ENCODE measurements at places on chromosomes 1 and 21.

DNA sequence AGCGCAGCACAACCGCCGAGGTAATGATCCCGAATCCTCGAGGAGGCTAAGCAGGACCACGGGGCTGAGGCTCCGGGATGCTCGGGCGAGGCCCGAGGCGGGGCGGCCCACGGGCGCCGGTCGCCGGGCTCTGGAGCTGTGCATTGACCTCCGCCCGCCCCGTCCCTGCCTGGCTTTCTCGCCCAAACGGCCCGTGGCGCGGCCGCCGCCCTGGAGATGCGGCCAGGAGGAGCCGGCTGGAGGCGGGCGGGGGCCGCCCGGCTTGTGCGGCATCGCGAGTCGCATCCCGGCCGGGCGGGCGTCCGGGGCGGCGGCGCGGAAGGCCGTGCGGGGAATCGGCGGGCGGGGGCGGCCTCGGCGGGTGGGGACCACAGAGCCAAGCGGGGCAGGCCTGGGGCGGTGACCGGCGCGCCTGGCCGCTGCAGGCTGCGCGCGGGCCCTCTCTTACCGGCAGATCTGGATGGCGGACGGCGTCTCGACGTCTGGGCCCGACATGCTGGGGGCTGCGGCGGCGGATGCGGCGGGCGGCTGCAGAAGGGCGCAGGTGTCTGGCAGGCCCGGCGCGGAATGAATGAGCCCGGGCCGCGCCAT is 663 bp downstream of the ACOT7 start:
- DNase-seq = no peak

- no peak for DNase-seq
Observed at GRCh38 chr1:167529829-167530474, 11.6 kb upstream of the CD247 start.

DNA sequence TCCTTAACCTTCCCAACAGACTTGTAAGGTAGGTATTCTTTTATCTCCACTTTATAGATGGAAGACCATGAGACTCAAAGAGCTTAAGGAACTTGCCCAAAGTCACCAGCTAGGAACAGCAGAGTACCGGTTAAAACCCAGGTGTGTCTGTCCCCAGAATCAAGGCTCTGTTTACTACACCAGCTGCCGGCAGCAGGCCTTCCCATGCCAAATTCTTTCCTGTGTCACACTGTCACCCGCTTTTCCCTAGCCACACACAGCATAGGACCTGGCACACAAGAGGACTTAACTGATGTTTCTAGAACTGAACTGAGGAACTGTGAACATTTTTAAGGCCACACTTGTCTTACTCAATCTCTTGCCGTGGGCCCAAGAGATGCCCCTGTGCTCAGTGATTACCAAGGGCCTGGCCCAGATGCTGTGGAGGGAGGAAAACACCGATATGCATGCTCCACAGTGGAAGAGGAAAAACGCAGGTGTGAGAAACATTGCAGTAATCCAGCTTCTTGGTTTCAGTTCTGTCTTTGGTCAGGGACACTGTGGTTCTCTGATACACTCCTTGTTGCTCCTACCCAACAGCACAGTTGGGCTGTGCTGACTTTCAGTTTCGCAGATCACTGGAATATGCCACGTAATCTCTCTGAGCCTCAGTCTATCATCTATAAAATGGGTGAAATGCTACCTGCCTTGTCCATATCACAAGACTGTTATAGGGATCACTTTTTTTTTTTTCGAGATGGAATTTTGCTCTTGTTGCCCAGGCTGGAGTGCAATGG is 13.9 kb upstream of the LY9 start:
- DNase-seq = no peak

- DNase-seq = no peak
Observed at GRCh38 chr1:18974005-18974404, 17.5 kb upstream of the IFFO2 start.

- no peak for DNase-seq
Observed at GRCh38 chr21:34589511-34590282, 25.2 kb downstream of the RCAN1 start.

DNA sequence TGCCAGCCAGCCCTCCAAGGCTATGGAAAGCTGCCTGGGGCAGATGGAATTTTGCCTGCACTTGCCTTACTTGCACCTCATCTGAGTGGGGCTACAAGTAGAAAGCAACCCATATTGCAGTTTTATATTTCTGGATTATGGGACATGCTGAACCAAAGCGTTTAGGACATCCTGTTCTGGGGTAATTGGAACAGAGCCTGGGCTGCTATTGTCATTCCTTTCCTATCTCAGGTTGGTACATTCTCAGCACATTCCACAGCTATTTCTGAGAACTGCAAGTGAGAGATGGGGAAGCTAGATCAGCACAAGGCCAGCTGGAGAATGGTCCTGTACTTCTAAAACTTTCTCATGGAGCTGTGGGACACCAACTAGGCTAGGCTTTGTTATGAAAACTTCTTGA is 713.8 kb downstream of the KCNT2 start:
- DNase-seq = no peak

GRCh38 chr1:42891465-42892138 is 45.2 kb downstream of the ZNF691 start:
- no peak for DNase-seq

DNA sequence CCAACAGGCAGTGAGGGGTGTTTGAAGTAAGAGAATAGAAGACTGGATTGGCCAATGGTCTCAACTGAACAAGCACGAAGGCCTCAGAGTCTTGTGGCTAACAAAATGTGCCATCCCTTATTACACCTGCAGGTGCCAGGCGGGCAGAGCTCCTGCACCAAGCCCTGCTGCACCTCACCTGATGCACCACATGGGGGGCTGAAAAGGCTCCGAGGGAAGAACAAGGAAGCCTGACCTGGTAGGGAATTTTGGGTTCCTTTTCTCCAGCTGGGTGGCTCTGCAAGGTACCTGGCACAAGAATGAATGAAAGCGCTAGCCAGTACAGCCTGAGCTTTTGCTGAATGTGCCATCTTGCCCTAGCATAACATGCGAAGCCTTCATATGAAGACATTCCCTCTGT is 9.7 kb downstream of the HSD3B1 start:
- no peak for DNase-seq

GRCh38 chr1:100145116-100145515 is 12.2 kb downstream of the TRMT13 start:
- DNase-seq = no peak

- DNase-seq = no peak
Observed at GRCh38 chr21:46424621-46425020, 34.1 kb upstream of the DIP2A start.

DNA sequence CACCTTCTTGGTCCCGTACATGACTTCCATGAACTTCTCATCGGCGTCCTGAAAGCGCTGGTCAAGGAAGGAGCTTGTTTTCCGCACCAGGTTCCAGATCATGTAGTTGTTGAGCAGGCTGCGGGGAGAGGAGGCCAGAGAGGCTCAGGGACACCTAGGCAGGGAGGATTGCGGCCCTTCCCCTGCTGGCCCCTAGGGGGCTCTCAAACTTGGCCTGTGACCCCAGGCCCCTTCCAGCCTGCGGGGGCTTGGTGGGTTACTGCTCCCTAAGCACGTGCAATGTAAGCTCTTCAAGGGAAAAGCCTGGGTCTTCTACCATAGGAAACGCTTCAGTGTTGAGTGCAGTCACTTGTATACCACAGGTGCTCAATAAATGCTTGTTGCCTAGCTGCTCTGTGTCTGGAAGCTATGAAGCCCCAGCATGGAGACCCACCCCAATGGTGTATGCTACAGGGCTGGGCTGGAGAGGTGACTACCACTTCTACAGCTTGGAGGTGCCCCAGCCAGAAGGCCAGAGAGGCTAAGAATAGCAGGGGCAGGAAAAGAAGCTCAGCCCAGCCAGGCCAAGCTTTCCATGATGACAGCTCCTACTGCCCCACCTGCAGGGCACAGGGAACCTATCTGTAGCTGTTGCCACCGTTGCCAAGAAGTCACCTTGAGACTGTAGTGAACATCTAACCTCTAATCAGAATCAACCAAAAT is 45.1 kb downstream of the ECE1 start:
- no peak for DNase-seq

- DNase-seq = no peak
Observed at GRCh38 chr1:31733389-31734219, 29.8 kb upstream of the COL16A1 start.

- DNase-seq = no peak
Observed at GRCh38 chr1:109351457-109351856, 44.6 kb upstream of the MYBPHL start.

- no peak for DNase-seq
Observed at GRCh38 chr1:190170321-190170720, 307.3 kb downstream of the BRINP3 start.

DNA sequence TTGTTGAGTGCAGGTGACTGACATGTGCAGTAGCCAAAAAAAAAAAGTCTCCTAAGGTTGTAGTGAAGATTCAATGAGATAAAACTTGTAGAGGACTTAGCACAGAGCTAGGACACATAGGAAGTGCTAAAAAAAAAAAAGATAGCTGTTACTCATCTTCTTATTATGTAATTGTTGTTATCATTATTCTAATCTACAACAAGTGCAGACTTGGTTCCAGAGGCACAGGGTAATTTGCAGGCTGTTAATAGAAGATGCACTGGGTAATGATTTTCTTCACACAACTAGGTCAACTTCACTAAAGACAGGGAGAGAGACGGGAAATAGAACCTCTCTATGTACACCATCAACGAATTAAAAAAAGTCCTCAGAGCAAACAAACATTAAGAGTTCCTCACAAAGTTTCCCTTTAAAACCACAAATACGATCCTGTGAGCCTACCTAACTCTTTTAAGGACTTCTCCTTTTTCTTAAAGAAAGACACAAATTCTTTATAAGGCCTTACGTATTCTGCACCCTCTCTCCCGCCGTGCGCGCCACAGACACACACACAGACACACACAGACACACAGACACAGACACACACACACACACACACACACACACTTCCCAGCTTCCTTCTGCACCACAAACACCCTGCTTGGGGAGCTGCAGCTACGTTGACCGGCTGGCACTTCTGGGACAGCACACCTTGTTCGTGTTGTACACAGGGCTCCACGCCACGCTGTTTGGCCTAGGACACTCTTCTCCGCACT is 49.8 kb upstream of the GADD45A start:
- DNase-seq = no peak

DNA sequence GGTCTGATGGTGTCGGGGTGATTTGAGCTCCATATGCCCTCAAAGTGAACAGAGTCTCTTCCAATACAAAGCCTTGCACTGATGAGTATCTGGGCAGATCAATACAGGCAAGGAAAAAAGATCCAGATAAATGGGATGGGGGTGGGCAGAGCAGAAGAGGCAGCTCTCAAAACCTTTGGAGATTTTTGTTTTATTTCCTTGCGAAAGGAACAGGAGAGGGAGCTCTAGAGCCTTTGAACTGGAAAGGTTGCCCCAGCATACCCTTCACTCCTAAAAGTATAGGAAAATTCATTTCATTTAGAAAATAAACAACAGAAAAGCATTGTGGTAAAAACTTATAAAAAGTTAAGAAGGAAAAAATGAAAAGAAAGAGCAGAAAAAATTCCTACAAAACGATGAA is 31.4 kb upstream of the OLIG2 start:
- no peak for DNase-seq

GRCh38 chr21:33495743-33496142 is 4.2 kb upstream of the DNAJC28 start:
- DNase-seq = no peak

GRCh38 chr1:220250681-220251080 is 21.6 kb downstream of the RAB3GAP2 start:
- DNase-seq = no peak

DNA sequence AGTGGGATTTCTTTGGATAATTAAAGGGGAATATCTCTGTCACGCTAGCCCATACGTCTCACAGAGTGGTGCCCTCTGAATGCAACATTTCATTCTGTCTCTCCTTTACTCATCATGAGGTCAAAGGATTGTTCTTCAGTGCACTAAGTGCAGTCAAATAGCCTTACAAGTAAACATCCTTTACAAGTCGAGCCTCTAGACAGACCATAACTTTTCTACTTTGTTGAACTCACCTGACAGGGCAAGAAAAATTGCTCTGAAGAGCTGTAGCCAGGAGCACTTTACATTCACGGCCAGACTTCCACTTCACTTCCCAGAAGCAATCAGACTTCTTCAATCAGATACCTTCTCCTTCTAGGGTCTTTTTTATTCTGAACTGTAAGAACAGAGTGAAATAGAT is 768.0 kb upstream of the TMPRSS15 start:
- no peak for DNase-seq

- no peak for DNase-seq
Observed at GRCh38 chr1:226664413-226665101, 74.5 kb downstream of the ITPKB start.

GRCh38 chr1:68313735-68314134 is 81.4 kb upstream of the WLS start:
- DNase-seq = no peak

DNA sequence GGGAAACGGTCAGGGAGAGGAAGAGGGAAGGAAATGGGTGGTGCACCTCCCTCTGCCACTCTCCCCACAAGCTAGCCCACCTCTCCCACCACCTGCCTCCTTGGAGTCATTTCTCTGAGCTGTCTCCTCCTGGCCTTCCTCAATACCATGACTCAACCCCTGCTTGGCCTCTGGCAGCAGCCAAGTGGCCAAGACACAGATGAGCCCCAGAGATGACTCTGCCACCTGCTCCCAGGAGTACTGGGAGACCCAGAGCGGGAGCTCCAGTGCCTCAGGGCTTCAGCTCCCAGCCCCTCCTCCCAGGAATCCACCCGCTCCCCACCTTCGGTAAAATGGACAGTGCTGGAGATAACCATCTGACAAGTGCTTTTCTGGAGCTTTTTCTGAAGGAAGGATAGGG is 2.6 kb downstream of the S100A16 start:
- no peak for DNase-seq

- DNase-seq = no peak
Observed at GRCh38 chr1:185661971-185662370, 72.2 kb upstream of the HMCN1 start.

DNA sequence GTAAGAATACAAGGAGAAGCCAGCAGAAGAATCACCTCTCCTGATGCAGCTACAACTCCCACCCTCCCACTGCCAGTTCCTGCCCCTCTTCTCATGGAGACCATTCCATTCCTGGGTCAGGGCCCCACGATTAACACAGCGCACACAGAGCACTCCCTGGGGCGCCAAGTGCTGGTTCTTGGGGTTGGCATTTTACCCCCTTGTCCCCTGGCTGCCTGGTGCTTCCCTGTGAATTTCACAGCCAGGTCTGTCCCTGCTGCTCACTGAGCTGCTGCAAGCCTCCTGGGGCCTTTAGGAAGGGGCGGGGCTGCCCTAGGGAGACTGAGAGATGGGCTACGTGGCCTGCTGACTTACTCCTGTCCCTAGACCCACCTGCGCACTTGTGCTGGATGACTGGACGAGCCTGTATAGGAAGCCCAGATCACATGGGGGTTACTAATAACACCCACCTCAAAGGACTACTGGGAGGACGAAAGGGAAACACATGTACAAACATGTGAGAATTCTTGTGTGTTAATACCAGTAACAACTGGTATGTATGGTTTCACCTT is 4.8 kb downstream of the ZNF672 start:
- DNase-seq = no peak

GRCh38 chr1:70042090-70042731 is 163.2 kb downstream of the LRRC40 start:
- DNase-seq = no peak

GRCh38 chr1:198861636-198862035 is 222.8 kb downstream of the PTPRC start:
- DNase-seq = no peak

- DNase-seq = no peak
Observed at GRCh38 chr1:152870831-152871730, 7.0 kb upstream of the SMCP start.

- DNase-seq = no peak
Observed at GRCh38 chr1:2124446-2125198, 70.0 kb downstream of the FAAP20 start.

- DNase-seq = no peak
Observed at GRCh38 chr1:94309829-94310569, 72.6 kb upstream of the ARHGAP29 start.

- no peak for DNase-seq
Observed at GRCh38 chr1:41431490-41432350, 52.8 kb downstream of the EDN2 start.

All from D721Med (cell line).